ENCODE measurements at places on chromosomes 2 and 18. TPM values are rescaled to one million over a fixed set of nuclear protein-coding genes. Genes with fewer than 3 reads are reported as not detected.
A peak's percentile ranks its signal among the peaks of the same experiment; 100 is the strongest.

DNA sequence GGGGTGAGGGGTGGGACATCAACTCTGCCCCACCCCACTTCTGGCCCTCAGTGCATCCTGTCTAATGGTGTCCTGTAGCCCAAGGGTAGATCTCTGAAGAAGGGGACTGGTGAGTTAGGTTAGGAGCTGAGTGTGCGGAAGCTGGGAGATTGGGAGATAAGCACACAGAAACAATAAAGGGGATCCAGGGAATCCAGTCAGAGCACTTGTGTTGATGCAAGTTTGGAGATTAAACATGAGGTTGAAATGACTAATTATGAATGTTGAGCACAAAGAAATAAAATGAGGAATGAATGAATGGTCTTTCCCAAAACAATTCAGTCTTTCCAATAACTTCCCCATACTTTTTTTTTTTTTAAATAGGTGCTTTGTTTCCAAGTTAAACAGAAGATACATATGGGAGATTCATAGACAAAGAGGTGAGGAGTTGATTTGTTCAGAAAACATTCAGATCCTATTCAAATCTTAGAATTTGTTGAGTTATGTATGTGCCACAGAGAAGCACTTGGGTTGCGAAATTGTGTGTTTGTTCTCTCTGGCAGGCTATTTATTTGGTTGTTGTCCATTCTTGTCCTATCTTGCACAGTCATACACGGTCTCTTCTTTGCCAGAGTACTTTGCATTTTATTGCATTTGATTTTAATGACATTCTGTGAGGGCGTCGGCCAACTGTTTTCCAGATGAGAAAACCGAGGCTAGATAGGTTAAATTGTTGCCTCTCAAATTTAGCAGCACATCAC, 31.6 kb upstream of the NABP1 start:
- no peak for DNase-seq

DNA sequence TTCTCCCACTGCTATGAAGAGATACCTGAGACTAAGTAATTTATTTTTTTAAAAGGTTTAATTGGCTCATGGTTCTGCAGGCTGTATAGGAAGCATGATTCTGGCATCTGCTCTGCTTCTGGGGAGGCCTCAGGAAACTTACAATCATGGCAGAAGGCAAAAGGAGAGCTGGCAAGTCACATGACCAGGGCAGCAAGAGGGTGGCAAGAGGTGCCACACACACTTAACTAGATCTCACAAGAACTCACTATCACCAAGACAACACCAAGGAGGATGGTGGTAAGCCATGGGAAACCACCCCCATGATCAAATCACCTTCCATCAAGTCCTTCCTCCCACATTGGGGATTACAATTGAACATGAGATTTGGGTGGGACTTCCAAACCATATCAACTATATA, 38.3 kb downstream of the SP3 start:
- no peak for DNase-seq

- DNase-seq: no peak
These were observed 30.2 kb upstream of the HPCAL1 start for GRCh38 chr2:10272464-10272863.

The LAMA1 gene
- 0.32 TPM for polyA plus RNA-seq

DNA sequence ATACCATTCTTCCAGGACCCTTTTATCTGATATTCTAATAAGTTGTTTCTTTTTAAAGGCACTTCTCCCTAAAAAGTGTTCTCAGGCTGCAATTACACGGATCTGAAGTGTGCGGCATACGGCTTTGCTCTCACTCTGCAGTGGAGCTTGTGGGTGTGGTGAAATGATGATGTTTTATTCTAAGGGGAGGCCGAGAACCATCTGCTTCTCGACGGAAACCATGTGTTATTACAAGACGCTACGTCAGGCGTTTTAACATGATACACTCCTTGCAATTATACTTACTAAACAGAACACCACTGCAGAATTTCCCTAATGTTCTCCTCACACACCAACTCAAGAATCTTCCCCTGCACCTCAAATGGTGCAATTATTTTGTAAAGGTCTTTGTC, 34.9 kb upstream of the CTDP1 start:
- DNase-seq: peak; percentile 64

GRCh38 chr2:67499989-67500388, 102.9 kb downstream of the ETAA1 start:
- no peak for DNase-seq

GRCh38 chr18:77209587-77209986, 40.1 kb upstream of the GALR1 start:
- no peak for DNase-seq

GRCh38 chr2:128520791-128521190, 202.1 kb upstream of the HS6ST1 start:
- no peak for DNase-seq

DNA sequence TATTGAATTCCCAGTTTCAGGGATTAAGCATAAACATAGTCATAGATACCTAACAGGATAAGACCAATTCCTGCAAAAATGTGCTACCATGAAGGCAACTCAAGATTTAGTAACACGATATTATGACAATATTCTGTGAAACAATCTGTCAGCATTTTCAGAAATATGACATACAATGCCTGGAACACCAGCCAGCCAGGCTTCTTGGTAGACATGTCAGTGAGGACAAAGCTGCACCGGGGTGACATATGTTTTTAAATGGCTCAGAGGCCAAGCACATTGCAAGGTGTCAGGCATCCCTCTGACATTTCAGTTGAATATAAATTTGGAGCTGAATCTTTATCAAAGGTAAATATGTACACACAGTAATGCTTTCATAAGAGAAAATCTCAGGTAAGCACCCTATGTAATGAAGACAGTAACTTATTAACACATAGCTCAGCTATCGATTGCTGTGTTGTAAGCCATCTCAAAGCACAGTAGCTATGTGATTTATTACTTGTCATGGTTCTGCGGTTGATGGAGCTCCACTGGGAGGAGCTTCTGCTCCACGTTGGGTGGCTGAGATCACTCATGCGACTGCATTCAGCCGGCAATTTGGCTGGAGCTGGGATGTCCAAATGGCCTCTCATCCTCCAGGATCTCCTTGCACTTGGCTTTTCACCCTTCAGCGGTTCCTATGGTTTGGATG, 31.9 kb upstream of the EML6 start:
- peak; percentile 36 for DNase-seq

DNA sequence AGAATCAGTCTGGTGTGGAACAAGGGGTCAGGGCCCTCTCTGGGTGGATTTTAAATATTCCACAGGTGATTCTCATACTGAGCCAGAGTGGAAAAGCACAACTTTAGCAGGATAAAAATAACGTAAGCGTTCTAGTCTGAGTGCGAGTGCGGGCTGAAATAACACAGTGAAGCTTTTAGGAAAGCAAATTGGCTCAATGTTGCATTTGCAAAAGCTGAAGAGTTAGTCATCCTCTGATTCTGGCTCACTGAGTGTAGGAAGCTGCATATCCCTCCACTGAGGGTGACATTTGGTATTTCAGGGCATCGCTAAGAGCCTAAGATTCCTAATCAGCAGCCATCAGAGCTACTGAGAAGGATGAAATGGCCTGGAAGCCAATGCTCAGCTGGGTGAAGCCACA, 134.7 kb downstream of the RIF1 start:
- DNase-seq: no peak

GRCh38 chr2:204360218-204361007, 184.9 kb upstream of the PARD3B start:
- no peak for DNase-seq

The TTN gene
- not detected for polyA plus RNA-seq

The MOGAT1 gene
- polyA plus RNA-seq: not detected

DNA sequence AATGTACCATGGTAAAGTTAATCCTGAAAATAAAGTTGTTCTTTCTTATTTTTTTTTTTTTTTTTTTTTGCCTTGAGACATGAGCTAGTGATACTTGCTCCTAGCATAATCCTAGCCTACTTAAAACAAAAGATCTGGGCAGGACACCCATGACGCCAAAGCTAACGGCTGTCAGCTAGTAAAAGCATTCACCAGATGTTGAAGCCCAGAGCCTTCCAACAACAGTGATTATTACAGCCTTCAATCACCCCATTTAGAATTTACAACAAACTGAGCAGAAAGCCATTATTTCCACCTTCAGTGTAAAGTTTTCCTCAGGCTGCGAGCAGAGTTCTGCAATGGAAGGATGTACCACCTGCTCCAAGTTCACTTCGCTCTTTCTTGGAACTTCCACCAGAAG, 259.5 kb downstream of the SP3 start:
- DNase-seq: no peak

GRCh38 chr2:225739328-225739727, 339.8 kb downstream of the NYAP2 start:
- DNase-seq: no peak

The IL36A gene
- not detected for polyA plus RNA-seq

The KCNF1 gene
- 18.1 TPM for polyA plus RNA-seq

The LRRTM4 gene
- 1.1 TPM for polyA plus RNA-seq

The SLC5A7 gene
- not detected for polyA plus RNA-seq

DNA sequence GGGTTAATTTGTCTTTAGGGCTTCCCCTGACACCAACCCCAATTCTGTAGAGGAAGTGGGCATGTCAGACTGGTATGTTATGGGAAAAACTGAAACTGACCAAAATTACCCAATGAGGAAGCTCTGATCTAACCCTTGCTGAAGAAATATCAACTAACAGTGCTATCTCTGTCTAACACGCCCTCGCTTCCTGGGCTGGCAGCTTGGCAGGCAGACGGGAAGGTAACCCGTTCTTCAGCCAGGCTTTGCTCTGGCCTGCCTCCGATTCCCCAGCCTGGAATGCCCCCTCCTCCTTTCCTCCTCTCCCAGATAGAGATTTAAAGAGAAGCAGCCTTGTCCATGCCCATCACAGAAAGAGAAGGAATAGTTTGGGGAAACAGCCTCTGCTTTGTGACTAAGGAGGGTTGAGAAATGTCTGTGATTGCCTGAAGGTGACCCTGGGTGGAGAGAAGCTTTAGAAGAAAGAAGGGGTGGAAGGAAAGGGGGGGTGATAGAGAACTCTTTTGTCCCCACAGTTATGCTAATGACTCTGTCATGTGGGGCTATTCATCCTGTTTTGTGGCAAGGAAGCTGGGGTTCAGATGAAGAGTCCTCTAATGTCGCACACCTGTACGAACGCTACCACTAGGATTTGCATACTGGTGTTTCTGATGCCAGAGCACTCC, 15.4 kb downstream of the HK2 start:
- no peak for DNase-seq

GRCh38 chr2:104854498-104855220, 744 bp downstream of the POU3F3 start:
- peak; percentile 34 for DNase-seq

- DNase-seq: no peak
These were observed 86.2 kb downstream of the CRIM1 start for GRCh38 chr2:36441816-36442215.

DNA sequence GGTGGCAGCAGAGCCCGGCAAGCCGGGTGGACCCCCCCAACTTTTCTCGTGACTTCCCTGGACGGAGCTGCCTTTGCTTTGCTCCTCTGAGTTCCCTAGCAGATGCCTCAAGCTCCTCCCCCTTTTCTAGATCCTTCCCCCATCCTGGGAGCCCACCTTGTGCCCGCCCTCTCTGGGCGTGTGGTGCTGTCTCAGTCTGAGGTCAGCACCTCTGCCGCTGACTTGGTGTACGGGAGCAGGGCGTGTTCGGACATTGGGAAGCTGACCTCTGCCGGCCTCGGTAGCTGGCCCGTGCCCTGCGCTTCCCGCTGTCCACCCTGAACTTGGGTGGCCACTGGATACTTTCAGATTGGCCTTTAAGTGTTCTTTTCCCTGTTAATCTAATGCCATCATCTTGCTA, 19.6 kb upstream of the ESPNL start:
- DNase-seq: no peak

- DNase-seq: no peak
These were observed 114.3 kb downstream of the SPP2 start for GRCh38 chr2:234164493-234165413.

DNA sequence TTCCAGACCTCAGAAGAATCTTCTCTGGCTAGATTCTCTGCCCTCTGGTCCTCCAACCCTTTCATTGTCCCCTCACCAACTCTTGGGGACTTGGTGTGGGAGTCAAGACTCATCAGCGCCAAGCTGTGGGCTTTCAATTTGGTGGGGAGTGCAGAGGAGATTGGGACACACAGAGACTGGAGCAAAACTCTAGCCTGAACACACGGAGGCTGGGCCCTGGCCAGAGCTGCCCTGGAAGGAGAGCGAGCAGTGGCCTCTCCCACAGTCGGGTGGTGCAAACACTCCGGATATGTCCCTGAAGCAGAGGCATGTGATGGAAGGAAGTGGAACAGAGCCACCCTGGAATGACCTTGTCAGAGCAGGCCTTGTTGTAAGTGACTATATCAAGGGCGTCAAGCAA, 8.7 kb upstream of the SOX11 start:
- DNase-seq: no peak

DNA sequence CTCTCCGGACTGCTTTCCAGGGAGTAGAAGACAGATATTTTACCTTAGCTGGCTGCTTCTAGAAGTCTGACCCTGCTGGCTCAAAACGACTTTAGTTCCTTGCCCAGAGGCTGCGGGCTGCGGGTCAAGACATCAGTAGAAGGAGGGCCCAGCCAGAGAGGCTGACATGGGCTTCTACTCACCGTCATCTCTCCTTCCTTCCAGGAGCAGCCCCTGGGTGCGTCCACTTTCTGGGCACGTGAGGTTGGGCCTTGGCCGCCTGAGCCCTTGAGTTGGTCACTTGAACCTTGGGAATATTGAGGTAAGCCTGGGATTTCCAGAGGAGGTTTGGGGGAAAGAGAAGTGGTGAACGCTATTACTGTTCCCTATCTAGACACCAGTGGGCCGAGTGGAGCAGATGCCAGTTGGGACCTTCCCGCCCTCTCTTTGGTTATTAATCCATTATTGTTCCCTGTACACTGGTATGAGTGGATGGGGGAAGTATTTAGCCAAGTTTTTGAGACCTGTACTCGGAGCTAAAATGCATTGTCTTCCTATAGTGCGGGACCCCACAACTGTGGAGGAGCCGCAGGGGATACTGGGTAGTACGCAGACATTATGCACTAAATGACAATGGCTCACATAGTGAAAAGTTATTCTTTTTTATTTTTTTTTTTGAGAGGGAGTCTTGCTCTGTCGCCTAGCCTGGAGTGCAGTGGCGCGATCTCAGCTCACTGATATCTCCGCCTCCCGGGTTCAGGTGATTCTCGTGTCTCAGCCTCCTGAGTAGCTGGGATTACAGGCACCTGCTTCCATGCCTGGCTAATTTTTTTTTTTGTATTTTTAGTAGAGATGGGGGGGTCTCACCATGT, 26.3 kb upstream of the CASP8 start:
- no peak for DNase-seq

DNA sequence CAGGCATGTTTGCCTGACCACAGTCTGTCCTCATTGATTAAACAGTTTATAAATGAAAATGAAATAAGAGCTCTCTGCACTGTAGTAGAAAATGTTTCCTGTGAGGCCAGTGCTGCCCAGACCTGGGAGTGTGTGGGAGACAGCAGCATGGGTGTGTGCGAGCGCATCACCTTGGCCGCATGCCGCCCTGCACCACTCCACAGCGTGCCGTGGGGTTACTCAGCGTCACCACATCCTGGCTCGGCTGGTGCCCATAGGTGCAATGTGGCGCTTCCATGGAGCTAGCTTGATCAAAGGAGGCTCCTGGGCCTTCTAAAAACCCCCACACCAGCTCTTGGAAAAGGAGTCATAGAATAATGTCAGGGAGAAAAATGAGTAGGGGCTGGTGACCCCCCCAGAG, 76.0 kb upstream of the EPC2 start:
- no peak for DNase-seq

The RSAD2 gene
- polyA plus RNA-seq: 2.4 TPM
